Stimulated activated CD8-positive, alpha-beta memory T cell treated with anti-CD3 and anti-CD28 coated beads, Interleukin-4, amount 100 ng/mL, for 4 hours (primary cell): ENCODE measurements at places on chromosomes 4 and X.

DNA sequence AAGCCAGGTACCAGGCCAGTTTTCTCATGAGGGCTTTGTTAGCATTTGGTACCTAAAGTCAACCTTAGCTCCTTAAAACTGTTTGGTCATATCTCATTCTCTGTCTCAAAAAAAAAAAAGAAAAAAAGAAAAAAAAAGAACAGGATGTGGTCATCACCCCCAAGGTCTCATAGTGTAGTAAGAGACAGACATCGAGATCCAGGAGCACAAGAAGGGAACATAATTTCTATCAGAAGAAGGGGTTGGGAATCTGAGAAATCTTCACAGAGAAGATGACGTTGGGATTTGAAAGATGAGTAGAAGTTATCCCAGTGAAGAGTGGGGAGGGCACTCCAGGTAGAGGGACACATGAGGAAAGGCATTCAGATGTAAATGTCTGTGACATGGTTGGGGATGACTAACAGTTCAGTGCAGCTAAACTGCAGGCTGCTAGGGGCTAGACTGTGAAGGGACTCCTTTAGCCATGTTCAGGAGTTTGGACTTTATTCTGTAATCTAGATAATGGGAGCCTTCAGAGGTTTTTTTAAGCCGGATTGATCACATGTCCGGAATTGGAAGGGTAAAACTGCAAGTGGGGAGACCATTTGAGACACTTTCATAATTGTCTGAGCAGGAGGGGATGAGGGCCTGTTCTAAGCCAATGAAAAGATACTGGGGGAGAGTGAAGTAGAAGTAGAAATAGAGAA, 26.9 kb upstream of the GJB1 start:
- no peak for DNase-seq

DNA sequence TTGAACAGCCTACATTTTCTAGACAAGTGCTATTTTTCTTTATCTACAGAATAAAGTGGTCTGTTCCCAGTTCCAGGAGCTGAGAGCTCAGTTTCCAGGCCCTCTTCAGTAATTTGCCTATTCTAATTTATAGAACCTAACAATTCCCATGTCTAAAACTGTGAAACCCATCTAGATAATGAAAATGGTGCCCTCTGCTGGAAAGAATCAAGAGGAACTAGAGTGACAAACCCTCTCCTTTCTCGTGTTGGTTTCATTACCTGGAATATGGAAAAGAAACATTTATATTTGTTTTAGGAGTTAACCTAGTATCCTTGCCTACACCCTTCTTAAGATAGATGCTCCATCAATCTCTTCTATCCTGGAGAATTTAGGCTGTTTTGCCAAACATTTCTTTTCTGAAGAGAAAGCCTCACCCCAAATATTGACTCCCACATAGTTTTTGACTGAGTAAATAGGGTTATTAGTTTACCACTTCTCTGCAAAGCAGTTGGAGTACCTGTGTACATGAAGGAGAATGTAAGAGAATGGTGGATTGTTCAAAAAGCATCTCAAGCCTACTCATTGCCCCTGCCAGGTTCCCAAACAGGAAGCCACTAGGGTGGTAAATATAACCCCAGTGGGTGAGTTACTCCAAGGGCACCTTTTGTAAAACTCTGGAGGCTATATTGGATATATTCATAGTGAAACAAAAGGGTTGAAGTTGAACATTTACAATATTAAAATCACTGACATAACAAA, 121.6 kb downstream of the RASL11B start:
- DNase-seq: no peak

- DNase-seq: no peak
These were observed 281.0 kb downstream of the RAB28 start for GRCh38 chr4:13203101-13203500.

GRCh38 chr4:43619219-43619618, 726.7 kb downstream of the GRXCR1 start:
- no peak for DNase-seq

GRCh38 chr4:102620697-102621497, 119.7 kb downstream of the NFKB1 start:
- no peak for DNase-seq

GRCh38 chr4:6349896-6350603, 80.4 kb downstream of the WFS1 start:
- DNase-seq: no peak

DNA sequence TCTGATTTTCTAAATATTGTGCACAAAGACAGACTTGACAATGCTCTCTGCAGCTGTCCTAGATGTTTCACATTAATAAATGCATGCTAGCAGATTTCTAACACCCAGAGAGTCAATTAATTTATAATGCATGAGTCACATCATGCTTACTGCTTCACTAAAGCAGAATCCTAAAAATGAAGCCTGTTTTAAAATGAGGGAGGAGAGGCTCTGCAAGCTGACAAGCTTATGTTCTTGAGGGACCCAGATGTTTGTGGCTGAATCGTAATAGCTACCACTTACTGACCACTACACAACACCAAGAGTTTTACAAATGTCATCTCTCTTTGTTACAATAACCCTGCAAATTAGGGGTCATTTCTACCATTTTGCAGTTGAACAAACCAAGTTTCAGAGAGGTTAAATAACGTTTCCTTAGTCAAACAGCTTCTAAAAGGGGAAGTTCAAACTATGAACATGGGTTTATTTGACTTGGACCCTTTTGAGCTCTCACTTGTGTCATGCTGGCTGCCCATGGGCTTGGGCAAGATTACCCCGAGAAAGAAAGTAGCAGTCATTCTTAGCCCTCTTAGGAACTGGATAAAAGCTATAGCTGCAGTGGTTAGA, 262.7 kb upstream of the ETNPPL start:
- DNase-seq: no peak

GRCh38 chr4:21209860-21210259, 509.6 kb downstream of the PACRGL start:
- no peak for DNase-seq

DNA sequence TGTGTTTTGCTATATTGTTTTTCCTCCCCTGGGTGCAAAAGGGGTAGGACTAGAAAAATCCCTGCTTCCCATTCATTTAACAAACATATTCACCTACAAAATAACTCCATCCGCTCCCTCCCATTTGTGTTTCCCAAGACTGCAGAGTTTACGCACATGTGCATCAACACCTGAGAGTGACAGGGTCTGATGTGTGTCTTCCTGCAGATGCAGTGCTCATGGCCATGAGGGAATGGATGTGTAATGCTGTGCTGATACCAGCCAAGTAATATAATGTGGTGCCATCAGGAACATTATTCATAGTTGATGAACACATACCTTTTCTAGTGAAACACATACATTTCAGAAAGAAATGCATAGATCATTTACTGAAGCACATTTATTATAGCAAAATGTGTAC, 83.2 kb downstream of the CXXC4 start:
- DNase-seq: no peak

GRCh38 chrX:102959471-102959870, 22.4 kb downstream of the RAB40AL start:
- no peak for DNase-seq

DNA sequence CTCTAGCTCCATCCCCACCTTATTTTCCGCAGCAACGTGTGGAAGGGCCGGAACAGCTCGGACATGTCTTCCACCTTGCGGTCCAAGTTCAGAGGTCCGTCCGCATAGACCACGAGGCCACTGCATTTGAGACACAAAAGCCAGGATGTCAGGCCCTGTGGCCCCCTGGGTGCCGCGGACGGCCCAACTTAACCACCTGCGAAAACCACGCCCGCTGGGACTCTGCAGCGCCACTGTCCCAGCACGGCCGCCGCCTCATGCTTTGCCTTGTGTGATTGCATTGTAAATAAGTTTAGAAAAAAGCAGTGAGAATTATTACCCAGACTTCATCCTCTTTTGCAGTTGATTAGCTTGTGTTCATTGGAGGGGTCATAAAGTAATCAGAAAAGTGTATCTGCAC, 58.2 kb upstream of the MXD4 start:
- no peak for DNase-seq

DNA sequence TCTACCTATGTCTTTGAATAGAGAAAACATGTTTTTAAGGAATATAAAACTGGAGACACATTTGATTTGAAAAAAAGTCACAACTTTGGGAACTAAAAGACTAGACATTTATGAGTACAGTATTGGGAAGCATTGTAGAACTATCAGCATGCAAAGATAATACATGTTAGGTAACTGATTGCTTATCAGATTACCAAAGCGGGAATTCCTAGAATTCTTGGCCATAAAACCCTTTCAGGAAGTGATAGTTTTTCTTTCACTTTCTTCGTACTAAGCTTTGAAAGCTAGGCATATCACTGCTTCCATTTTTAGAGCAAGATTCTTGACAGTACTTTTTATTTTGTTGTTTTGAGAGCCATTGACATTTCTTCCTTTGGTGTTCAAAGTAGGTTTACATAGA, 646.6 kb upstream of the PITX2 start:
- no peak for DNase-seq

GRCh38 chr4:123573866-123574508, 177.4 kb downstream of the SPRY1 start:
- DNase-seq: no peak

- no peak for DNase-seq
These were observed 82.0 kb downstream of the MANBA start for GRCh38 chr4:102678695-102679335.

GRCh38 chrX:53244610-53245009, 19.6 kb upstream of the KDM5C start:
- no peak for DNase-seq

DNA sequence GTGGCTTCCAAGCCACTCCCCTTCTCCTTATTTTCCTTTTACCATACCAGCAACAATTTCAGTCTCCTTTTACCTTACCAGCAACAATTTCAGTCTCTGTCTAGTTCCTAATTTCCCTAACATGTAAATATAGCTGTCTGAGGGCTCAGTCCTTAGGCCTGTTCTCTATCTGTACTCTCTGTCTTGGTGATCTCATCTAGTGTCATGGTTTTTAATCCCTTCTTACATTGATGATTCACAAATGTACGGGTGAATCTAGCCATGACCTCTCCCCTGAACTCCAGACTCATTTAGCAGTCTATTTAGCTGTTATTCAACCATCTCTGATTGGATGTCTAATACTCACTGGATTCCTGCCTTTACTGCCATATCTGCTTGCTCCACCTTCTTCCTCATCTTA, 7.2 kb downstream of the IL15 start:
- DNase-seq: no peak

- DNase-seq: no peak
These were observed 48.6 kb downstream of the ACOX3 start for GRCh38 chr4:8391972-8392371.

DNA sequence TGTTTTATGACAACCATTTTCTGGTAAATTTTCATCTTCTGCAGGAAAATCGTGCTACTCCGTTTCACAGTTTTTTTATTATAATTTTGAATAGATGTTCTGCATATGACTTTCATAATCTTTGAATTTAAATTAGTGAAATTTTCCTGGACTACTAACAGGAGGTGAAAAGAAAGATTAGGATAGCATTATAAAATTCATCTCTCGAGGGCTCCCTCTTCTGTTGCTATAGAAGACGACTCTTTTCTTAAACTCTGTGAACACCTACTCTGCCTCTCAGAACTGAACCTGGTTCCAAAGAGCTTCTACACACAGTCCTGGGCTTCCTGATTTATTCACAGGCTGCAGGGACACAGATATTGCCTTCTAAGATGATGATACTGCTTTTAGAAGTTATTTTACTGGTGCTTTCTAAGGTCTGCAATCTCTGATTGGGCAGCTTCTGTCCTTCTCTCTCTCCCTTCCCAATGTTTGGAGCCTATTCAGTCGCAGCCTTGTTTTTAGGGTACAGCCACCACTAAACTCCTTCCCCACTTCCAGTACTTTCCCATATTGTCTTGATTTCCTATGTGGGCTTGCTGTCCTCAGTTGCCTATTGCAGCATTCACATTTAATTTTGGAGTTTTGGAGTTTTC, 10.1 kb upstream of the SAP30 start:
- no peak for DNase-seq

- no peak for DNase-seq
These were observed 15.7 kb upstream of the BANK1 start for GRCh38 chr4:101774807-101775206.

DNA sequence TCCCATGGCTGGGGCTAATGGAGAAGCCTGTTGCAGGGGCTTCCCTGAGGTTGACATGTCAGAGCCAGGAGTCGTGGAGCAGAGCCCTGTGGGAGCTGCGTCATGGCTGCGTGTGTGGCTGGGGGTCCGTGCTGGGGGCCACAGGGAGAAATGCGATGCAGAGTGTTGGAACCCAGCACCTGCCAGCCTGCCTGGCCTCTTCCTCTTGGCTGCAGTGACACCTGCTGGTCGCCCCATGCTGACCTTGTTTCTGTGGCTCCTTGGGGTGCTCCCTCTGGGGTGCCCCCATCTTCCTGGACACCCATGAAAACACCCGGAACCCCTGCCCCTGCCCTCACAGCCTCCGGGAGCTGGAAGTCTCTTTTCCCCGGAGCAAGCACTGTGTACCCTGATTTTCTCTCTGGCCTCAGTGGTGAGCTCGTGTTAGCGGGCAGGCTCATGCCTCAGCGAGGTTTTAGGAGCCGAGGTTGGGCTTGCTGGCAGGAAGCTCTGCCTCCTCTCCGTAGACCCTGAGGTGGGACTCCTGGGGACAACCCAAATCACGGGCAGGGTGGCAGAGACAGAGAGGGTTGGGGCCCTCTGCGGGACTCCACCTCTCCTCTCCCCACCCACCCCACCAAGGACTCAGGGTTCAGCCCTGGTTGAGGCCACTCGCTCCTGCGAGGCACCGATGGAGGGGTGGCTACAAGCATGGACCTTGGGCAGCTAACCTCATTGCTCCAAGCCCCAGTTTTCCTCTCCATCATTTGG, 103.7 kb downstream of the SORCS2 start:
- no peak for DNase-seq

GRCh38 chr4:145351162-145351561, 130.5 kb upstream of the SMAD1 start:
- no peak for DNase-seq

DNA sequence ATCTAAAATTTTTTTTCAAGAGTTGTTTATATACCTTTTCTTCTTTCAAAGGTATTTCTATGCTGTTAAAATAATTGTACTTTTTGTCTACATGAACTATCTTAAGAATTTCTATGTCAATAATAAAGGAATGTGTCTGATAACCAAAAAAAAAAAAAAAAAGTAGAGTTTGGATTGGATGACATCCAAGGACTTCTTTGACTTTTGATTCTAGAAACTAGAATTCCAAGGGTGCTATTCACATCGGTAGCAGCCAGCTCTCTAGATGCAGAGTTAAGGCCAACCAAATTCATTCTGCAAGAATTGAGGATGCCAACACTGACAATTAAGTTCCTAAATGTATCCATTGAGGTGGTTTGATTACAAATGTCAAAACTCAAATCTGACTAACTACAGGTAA, 42.0 kb upstream of the PRKG2 start:
- DNase-seq: no peak

- no peak for DNase-seq
These were observed 155.5 kb downstream of the PDGFRA start for GRCh38 chr4:54384563-54384962.
